ENCODE measurements at places on chromosomes 4 and X.

GRCh38 chrX:153458476-153458875 is 11.9 kb downstream of the HAUS7 start:
- DNase-seq = no peak

DNA sequence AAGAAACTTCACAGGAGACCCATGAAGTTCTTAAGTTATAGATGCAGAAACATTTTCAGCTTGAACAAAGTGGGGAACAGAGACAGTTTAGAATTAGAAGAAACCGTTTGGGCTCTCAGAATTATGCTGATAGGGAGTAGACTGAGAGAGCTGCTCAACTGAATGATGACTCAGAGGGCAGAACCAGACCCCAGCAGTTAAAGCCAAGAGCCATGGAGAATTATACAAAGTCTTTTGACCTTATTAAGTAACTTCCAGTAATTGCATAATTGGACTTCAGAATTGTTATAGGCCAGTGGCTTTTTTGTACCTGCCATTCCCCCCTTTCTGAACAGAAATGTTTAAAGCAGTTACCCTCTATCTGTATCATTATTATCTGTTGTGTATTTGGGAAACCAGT is 642.1 kb downstream of the CCSER1 start:
- no peak for DNase-seq

- DNase-seq = no peak
These were observed 221.2 kb upstream of the STK26 start for GRCh38 chrX:131801911-131802310.

DNA sequence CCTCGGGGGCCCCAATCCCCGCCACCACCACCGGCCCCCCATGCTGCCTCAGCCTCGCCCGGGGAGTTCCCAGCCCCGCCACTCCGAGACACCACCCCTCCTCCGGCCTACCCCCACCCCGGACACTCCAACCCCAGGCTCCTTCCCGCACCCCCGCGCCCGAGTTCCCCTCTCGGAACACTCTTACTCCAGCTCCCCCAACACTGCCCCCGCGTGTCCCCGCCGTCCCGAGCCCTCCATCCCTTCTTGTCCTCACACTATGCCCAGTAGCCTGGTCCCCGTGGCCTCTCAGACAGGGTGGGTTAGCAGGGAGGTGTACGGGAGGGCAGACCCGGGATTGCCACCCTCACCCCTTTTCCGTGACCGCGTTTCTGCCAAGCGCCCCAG is 276.1 kb downstream of the BCOR start:
- no peak for DNase-seq

DNA sequence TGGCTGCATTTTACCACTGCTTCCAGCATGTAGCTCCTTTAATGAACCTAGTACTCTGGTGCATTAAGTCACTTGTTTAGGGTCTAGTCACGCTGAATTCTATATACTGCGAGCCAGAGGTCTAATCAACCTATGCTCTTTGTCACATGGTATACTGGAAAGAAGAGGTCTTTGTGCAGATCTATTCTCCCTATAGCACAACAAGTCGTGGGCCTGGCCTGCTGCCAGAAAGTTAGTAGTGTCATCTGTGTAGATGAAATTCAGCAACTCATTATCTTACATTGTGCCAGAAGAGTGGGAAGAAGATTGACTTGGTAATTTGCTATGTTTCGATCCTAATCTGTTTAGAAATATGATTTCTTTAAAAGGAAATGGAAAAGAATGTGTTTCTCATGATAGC is 80.8 kb downstream of the AWAT2 start:
- DNase-seq = no peak

DNA sequence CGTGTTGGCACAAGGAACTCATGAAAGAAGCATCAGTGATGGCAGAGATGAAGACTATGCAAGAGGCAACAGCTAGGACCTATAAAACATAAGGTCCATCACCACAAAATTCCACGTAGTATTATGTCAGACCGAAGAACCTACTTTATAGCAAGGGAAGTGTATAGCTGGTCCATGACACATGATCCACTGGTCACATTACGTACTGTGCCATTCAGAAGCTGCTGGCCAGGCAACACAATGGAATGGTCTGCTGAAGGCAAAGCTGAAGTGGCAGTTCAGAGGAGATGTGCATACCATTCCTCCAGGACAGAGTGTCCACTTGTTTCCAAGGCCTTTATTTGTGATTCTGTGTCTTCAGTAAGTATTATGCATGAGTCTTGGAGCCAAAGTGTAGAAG is 215.5 kb upstream of the UGT8 start:
- DNase-seq = no peak

DNA sequence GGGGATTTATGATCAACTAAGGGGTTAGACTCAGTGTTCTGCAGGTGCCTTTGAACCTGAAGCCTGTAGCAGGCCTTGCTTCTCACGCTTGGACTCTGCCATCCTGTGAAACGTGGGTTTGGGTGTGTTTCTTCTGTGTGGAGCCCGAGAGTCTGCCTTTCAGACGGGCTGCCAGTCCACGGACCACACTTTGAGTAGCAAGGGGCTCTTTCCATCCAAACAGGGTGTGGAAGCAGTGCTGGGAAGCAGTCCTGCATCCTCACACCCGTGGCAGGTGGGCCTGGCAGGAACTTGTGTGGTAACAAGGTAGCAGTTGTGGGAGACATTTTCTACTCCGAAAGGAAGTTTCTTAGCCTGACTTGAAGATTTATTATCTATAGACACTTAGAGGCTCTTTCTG is 22.7 kb downstream of the RGS12 start:
- DNase-seq = no peak
